T-helper 17 cell (primary cell): ENCODE measurements at places on chromosomes 6 and 20.

GRCh38 chr6:6793388-6794250, 205.1 kb downstream of the LY86 start:
- DNase-seq, result no peak

DNA sequence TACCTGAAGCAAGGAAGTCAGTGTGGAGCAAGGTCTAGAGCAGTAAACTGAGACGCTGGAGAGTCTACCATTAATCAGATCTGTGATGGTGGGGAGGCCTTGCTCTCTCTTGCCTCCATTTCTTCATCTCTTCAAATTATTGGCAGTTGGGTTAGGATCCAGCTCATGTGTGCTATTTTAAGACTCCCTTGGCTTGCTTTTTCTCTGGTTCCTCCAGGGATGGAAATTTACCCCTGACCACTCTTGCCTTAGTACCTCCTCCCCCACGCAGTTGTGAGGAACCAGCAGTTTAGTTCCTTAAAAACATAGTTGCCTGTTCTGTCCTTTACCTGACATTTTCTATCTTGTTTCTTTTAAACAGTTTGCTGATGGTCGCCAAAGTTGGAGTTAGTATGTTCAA, 7.4 kb downstream of the TMEM14C start:
- DNase-seq, result no peak

GRCh38 chr6:21423106-21423854, 170.3 kb upstream of the SOX4 start:
- no peak for DNase-seq

GRCh38 chr6:80541181-80541580, 434.7 kb downstream of the BCKDHB start:
- no peak for DNase-seq

DNA sequence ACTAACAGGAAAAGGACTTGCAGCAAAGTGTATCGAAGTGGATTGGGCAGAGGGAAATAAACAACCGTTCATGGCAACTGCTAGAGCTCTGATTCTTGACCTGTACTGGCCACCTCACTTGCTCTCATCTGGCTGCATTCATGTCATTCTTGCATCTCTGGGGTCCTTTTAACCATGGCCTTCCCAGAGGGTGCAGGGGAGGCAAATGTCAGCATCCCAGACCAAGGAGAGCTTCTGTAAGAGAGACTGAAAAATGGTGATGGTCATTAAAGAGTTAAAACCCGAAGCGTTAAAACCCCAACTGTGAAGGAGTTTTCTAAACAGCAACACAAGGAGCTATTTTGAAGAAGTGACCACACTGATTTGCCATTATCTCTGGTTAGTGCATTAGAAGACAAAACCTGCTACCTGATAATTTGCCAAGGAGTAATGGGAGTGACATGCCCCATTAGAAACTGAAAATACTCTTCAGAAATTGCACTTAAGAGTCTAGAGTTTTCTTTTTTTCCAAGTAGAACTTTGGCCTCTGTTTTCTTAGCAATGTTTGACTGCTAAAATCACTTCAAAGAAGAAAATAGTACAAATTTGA, 62.4 kb downstream of the APCDD1L start:
- DNase-seq, result no peak

- DNase-seq, result no peak
Measured at GRCh38 chr6:54327631-54328030, 19.4 kb downstream of the TINAG start.

GRCh38 chr20:50611128-50611810, 80.1 kb downstream of the RIPOR3 start:
- no peak for DNase-seq

DNA sequence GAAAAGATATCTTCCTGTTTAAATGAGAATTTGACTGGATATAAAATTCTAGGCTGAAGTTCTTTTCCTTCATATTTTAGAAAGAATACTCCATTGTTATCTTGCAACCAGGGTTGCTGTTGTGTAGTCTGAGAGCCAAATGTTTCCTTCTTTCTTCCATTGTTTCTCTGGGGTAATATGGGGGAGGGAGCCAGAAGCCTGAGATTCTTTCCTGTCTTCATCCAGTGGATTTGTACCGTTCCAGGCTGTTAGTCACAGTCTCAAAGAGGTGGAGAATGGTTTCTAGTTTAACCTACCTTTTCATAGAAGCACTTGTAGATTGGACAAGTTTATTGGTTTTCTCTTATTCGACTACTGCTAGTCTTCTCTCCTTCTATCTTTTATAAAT, 6.1 kb upstream of the ULBP3 start:
- no peak for DNase-seq

GRCh38 chr6:90079560-90080490, 185.6 kb downstream of the GJA10 start:
- no peak for DNase-seq

DNA sequence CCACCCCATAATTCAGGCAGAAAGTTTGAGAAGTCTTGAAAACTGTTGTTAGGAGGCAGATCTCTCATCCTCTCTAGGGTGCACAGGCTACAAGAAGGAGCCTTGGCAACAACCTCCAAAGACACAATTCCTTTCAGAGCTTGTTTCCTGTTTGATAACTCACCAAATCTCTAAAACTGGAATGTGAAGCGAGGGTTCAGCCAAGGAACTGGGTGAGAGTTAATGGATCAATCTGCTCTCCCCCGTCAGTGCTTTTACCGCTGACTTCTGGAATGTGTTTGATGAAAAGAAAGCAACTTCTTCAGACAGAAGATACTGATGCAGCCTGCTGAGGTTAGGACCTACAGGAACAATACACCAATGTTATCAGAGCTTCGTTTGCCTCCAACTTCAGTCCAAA, 171.8 kb upstream of the BMP2 start:
- DNase-seq, result no peak

GRCh38 chr6:5989141-5989723, 17.5 kb downstream of the NRN1 start:
- DNase-seq, result no peak
